ENCODE measurements at places on chromosomes 1 and 21.

- no peak for DNase-seq
Measured at GRCh38 chr1:40317394-40318074, 448 bp upstream of the COL9A2 start.

DNA sequence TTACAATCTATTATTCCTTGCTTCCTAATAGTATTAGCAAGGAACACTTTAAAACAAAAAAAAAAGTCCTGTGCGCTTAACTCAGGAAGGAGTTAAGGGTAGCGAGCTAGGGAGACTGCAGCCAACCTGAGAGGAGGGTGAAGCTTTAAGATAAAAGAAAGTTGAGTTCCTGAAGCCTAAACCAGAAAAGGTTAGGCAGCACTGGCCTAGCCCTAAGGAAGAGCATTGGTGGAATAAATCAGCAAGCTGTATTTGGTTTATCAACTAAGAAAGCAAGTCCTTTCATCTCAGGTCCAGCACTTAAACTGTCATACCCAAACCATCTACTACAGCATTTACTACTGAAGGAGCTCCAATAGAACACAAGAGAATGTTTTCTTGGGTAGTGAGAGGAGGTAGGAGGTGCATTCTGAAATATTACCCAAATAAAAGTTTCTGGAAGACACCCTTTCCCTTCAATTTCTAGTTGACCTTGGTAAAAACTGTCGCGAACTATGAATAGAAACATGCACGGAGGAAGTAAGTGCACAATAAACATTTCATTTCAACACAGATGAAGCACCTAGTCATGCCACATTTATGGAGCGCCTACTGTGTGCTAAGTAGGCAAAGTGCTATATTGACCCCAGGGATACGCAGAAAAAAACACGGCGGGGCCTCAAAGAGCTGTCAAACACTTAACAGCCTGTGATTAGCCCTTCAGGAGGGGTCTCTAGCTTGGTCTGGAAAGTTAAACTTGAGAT lies 1.3 kb downstream of the GLRX2 start:
- DNase-seq: no peak

DNA sequence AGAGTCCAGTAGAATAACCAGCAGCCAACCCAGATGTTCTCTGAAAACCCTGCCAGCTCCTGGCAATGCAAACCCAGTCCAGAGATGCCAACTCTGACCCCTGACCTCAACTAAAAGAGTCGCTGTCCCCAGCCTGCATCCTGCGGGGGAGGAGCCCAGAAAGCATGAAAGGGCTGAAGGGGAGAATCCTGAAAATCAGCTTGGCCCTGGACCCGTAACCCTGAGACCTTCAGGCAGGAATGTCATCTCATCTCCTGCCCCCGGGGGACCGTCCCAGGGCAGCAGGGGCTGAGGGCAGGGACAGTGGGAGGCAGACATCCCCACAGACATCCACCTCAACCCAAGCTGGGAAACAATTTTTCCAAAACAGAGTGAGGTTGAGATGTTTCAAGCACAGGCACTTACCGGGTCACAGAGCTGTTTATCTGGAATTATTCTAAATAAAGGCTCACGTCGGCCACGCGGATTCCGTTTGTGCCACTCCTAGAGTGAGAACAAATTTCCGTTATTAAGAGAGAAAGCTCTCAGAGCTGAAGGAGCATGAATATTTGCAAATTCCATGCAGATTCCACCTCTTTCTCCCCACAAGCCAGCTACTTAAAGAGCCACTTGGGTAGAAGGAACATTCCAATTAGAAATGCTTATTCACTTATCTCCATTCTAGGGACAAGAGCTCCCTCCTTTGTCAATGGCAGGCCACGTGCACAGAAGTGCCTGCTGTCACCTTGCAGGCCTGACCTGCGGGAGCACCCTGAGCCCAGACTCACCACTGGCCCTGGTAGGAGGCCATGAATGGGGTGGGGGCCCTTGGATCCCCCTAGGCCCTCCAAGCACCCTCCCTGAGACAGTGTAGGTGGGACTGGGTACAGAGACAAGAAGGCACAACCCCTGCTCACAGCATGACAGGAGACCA lies 240.1 kb downstream of the NPHP4 start:
- no peak for DNase-seq

GRCh38 chr1:33150522-33150921 lies 31.3 kb downstream of the TRIM62 start:
- no peak for DNase-seq

DNA sequence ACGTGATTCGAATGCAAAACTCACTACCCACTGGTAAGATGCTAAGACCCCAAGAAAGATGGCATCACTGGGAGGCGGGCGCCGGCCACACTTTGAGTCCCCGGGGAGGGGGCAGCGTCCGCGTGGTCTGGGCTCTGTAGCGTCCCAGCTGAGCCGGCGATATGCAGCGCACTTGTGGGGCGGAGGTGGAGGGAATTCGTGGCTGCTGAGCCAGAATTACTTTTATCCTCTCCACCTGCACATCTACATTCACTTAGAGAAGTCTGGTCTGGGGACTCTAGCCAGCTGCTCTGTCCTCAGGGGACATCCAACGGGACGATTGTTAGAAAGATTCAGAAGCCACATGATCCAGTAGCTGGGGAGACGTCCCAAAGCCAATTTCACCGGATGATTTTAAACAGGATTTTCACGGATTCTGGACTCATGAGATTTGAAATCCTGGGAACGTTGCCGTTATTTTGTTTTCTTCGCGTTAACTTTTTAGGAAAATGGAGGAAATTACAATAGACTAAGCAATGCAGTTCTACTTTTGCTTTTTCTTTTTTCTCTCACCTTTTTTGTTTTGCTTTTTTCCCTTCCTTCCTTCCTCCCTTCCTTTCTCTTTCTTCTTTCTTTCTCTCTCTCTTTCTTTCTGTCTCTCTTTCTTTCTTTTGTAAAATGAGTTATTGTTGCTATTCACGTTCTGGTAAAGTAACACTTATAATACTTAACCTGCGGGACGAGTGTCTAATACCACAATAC lies 1.3 kb downstream of the JAM2 start:
- DNase-seq: peak; percentile 12

DNA sequence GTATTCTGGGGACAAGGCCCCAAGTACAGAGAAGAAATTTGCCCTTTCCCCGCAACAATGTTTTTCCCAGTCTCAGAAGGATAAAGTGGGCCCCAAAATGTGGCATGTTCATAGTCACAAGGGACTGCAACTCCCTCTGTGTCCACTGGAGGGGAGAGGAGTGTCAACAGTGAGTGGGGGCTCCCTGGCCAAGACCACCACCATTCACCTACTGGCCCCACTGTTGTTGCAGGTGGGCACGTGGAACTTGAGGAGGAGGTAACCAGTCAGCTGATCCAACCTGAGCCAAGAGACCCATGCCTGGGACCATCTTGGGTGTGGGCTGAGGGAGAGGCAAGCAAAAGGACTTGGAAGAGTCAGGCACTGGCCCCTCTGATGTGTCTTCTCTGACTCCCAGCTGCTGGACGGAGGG lies 777 bp downstream of the NUDT17 start:
- DNase-seq: peak; percentile 30

GRCh38 chr1:108067884-108068540 lies 103.0 kb upstream of the VAV3 start:
- no peak for DNase-seq

DNA sequence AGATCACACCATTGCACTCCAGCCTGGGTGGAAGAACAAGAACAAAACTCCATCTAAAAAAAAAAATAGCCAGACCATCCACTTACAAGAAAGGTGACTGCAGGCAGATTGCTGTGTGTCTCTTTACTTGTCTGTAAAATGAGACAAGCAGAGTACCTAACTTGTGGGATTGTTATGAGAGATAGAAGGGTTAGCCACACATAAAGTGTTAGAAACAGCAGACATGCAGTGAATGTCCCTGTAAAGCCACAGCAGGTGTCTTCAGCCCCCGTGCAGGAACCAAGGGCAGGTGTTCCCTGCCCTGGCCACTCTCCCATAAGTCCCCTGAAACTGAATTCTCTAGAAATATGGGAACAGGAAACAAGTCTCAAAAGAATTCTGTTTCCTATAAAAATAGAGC lies 40.8 kb upstream of the EFHD2 start:
- DNase-seq: no peak

DNA sequence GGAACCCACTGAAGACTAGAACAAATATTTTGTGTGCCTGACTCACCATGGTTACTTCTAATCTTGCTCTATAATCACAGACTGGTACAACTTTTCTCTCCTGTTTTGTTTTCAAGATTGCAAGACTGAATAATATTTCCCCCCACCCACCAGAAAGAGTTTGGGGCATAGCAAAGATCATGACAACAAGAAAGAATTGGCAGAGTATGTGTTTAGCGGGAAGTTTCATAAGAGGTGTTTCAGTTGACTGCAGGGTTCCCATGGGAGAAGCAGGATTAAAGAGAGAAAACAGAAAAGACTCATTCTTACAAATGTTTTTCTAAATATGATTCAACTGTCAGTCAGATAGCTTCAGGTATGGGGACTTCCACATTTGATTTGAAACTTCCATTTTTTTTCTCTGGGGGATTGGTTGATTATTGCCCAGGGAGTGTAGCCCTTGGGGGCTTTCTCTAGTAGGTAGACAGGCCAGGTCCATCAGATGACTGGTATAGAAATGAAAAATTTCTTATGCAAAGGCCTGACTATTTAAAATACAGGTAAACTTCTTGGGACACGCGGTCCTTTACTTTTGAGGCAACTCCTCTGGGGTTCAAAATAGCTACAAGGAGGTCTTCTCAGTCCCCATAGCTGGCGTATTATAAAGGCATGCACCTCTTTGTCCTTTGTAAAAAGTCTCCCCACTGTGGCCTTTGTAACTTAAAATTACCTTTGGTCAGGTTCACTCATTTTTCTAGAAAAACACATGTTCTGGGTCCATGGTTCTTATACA lies 13.9 kb downstream of the OR14I1 start:
- DNase-seq: no peak

DNA sequence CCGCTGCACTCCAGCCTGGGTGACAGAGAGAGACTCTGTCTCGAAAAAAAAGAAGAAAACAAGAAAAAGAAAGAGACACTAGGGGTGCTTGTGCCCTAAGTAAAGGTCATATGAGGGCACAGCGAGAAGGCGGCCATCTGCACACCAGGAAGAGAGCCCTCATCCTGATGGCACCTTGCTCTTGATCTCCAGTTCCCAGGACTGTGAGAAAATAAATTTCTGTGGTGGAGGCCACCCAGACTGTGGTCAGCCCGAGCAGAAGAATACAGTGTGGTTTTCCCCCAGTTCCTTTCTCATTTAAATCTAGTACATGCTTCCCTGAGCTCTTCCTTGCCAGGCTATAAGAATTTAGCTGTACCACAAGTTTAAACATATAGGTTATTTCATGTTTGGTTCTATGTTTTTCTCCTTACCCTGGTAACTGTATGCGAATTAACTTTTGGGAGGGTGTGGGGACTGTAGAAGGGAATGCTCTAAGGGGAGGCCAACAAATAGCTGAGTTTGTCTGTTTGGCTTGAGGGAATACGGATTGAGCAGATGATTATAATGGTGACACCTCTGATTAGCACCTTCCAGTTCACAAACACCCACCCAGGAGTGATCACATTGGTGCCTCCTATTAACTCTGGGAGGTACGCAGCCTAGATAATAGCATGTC lies 119.6 kb upstream of the ERRFI1 start:
- no peak for DNase-seq

GRCh38 chr1:154448331-154448811 lies 43.2 kb downstream of the IL6R start:
- no peak for DNase-seq

DNA sequence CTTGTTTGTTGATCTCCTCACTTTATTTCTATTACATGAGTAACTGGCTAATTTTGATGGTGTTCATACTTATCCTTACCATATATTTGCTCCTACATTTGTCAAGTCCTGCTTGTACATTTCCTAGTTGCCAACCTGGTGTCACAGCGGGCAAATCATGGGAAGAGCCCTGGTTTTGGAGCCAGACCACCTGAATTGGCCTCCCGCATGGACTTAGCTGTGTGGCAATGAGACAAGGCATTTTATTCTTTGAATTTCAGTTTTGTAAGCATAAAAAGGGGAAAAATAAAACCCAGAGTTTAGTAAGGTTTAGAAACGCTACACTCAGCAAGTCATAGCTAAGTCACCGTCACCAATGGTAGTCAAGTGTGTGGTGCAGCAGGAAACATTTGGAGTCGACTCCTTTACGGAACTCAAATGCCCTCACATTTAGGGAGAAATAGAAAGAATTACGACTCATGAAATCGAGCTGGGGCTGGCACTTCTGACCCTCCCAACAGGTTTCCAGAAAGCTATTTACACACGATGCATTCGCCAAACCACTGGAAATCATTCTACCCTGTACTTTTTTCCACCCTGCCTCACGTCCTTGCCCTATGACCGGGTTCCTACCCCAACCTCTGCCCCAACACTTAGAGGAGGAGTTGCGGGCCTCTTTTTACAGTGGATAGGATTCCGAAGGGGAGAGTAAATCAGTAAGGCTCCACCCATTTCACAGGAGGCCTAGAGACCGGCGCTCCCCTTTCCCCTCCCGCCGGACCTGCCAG lies 492 bp upstream of the PGM1 start:
- no peak for DNase-seq

- no peak for DNase-seq
Measured at GRCh38 chr1:235809688-235810397, 56.9 kb downstream of the LYST start.

- DNase-seq: no peak
Measured at GRCh38 chr1:162944974-162945674, 84.1 kb upstream of the CCDC190 start.

DNA sequence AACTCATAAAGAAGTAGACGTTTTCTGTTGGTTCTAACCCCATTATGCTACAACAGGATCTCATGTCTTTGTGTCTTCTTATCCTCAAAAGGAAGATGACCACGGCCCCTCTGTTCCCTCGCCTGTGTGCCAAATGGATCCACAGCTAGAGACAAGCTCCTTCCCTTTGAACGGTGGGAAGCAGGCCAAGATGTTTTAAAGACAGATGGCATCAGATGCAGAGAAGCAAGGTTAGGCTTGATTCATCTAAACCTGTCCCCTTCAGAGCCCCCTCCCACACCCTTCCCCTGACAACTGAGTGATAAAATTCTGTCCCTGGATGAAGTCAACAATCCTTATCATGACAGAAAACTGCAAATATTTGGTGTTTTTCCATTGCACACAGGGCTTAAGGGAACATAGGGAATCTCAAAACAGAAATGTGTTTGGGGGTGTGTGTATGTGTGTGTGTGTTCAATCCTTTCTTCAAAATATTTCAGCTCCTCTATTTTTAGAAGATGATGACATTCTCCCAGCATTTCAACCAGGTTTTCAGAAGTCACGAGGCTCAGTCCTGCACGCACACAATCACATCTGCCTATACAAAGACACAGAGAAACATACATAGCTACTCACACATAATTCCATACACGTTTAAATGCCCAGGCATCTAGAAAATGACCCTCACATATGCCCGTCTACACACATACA lies 27.8 kb upstream of the FMOD start:
- no peak for DNase-seq

DNA sequence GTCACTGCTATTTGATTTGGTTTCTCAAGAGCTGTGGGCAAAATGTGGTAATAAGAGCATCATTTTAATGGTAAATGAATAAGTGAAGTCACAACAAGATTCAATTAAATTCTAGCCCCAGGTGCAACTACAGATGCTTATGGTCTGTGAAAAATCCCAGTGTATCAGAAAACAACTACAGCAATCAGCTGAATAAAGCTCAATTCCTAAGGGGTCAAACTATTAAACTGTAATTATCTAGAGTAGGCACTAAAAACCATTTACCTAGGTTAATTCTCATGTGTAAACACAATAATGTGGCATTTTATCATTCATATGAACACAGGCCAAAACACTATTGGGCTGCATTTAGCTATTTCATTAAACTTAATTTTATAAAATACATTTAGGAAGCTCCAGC lies 9.6 kb downstream of the TARBP1 start:
- DNase-seq: no peak

GRCh38 chr21:25494804-25495203 lies 112.5 kb downstream of the MRPL39 start:
- DNase-seq: no peak

Data from stimulated activated CD4-positive, alpha-beta T cell treated with anti-CD3 and anti-CD28 coated beads, Interleukin-2, amount 100 ng/mL, for 24 hours (primary cell).